Cerebellum (tissue), 4 donors: ENCODE measurements at places on chromosomes 4 and X. TPM values are rescaled to one million over a fixed set of nuclear protein-coding genes. Genes with fewer than 3 reads are reported as not detected.

- DNase-seq = no peak
These were observed 144.7 kb downstream of the QDPR start for GRCh38 chr4:17367201-17367600.

GRCh38 chr4:98343626-98344025, 82.4 kb downstream of the RAP1GDS1 start:
- DNase-seq = no peak

- DNase-seq = no peak
These were observed 73.8 kb downstream of the MTMR1 start for GRCh38 chrX:150767045-150767395.

DNA sequence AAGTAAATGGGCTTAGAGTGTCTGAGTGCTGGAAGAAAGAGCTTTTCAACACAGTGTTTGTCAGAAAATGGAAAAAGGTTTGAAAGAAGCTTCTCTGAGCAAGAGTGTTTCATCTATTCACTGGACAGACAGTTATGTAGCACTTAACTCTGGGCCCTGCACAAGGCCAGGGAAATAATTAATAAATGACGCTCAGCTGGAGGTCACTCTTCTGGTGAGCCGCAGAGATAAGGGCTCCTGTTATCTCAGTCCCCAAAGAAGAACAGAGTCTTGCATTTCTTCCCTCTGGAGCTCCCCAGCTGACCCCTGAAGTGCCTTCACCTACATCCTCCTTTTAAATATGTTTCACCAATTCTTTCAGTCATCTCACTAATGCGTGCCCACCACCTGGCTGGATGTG, 90.4 kb downstream of the SLC16A2 start:
- no peak for DNase-seq

DNA sequence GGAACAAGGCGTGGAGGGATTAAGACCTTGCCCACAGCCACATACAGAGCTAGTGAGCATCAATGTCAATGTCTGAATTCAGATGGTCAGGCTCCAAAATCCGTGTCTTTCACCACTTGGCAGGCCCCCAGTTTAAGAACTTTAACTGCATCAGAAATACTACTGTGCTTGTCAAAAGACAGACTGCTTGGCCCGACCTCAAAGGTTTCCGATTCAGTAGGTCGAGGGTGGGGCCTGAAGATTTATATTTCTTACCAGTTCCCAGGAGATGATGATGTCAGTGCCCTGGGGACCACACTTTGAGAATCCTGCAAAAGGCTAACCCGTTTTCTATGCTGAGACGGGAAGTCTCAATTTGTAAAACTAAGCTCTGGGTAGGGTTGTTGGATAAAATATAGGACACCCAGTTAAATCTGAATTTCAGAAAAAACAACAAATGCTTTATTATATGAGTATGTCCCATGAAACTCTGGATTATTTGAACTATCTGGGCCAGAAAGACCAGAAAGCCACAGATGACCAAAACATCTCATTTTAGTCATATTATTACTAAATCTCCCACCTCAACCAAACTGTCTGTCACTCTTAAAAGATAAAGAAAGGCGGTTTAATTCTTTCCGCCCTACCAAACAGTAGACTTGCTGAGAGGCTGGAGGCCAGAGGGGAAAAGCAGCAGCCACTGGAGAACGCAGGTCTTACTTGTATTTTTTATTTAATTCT, 42.7 kb downstream of the GATB start:
- no peak for DNase-seq

DNA sequence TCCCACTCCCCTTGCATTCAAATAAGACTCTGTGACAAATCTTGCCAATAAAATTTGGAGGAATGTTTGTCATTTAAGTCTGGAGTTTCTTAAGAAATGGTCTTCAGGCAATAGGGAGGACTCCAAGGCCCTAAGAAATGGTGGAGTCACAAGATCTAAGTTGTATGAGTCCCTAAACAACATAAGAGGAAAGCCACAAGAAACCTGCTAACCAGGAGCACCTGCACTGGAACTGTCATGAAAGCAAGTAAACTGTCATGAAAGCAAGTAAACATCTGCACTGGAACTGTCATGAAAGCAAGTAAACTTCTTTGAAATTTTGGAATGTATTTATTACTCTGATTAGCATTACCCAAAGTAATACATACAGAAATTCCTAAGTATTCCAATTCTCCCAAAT, 3.5 kb downstream of the CNOT6L start:
- no peak for DNase-seq

DNA sequence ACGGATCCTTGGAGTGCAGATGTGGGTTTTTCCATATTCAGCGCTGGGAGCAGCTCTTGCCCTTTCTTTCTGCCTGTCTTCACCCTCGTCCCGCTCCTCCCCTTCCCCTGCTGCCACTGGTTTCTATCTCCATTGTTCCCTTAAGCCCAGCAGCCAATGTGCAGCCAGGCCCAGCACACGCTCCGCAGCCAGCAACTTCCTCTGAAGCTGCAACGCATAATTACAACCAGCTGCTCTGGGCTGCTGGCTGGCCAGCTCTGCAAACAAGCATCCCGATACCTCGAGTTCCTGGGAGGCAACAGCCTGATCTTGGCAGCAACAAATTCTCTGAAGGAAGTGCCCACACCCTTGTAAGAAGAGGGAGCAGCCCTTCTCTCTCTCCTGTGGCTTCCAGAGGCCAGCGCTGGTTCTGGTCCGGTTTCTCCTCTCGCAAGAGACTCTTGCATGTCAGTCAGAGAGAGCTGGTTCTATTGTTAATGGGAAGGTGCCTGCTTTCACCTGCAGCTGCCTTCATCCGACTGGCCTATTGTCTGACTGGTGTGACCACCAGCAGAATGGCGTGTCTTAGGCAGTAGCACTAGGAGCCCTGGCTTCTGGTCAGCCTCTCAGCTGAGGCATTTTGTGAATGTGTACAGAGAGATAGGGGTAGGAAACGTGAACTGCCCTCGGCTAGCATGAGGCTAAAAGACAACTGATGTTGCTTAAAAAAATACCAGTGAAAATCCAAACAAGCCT, 83.8 kb upstream of the MAML3 start:
- peak; percentile 38 for DNase-seq

DNA sequence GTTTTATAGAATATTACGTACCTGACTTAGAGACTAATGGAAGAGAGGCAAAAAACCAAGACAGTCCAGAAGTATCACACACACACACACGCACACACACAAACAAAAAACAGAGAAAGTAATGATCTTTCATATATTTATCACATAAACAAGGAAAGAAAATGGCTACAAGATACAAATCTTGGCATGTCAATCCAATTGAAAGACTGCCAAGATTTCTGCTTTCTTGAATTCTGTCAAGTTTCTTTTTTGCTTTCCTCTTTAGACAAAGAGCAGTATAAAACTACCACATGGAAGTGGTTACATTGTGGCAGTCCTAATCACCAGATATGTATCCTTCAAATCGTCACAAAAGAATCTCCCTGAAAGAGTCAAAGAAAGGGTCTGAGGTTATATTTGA, 2097.4 kb upstream of the AGA start:
- no peak for DNase-seq

DNA sequence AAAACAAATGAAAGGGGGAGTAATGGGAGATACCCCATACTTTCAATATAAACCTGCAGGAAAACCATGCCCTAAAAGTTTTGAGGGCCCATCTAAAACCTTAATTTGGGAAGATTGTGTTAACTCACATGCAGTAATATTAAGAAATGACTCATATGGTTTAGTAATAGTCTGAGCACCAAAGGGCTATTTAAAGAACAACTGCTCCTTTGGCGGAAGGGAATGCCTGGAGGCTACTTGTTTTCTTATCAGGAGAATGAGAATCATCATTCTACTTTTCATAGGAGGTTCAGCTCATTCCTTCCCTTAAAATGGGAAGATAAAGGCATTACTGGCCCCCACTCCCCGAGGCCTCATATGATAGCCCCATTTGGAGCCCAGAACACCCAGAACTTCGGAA, 47.6 kb downstream of the SPIN3 start:
- DNase-seq = no peak

DNA sequence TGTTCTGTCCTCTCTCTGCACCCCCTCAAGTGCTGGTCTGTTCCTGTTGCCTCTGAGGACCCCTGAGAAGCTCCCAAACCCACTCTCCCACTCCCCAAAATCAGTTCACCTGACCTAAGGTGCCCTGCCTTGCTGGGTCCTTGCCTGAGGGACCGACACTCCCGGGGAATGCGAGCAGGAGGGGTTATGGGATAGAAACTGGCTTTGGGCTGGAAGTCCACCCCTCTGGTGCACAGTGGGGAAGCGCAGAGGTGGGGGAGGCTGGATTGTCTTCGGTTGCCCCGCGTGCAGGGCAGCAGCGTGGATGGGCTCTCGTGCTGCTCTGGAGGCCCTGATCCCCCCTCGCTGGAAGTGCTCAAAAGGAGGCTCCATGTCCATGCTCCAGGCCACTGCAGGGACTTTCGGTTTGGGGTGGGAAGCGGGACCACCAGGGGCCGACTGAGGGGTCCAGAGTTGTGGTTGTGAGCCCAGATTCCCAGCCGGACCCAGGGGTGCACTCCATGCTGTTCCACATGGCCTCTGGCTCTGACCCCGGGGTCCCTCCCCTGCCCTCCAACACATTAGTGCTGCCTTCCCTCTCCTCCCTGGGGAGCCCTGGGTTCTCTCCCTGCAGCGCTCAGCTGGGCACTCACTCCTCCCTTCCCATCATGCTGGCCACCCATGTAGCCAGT, 7.6 kb downstream of the SORCS2 start:
- DNase-seq = no peak

DNA sequence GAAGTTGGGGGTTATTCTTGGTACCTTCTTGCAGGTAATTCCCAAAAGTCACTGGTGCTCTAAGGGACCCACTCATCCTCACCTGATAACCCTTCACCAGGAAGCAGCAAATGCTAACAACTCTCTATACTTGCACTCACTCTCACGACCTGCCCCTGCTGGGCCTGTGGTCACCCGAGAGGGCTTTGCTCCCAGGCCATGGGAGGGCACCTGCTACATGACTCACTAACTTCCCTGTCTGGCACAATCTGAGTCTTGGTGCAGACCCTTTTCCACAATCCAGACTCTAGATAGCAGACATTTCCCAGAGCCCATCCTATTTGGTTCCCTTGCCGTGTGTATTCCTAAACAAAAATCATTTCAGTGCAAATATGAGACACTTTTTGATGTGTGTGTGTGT, 403.8 kb upstream of the FAT1 start:
- no peak for DNase-seq

DNA sequence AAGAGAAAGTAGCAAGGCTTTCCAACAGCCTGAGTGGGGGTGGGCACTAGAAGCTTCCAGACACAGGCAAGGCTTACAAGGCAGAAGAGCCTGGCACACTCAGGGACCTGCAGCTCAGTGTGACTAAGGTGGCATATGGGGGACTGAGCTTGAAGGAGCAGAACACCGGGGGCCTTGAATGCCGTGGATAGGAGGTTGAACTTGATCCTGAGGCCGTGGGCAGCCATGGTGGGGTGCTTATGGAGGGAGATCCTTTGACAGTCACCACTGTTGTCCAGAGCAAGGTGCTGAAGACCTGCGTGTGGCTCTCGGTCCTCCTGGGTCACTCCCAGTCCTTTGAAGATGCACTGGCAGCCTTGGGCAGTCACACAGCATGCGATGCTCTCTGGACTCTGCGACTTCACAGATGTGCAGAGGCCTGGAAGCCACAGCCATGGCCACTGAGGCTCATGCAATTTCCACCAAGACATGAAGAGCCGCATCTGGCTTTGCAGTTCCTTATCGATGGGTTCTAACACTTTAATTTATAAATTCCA, 18.3 kb downstream of the C4orf50 start:
- DNase-seq = no peak

GRCh38 chrX:78333521-78333920, 6.1 kb upstream of the CYSLTR1 start:
- no peak for DNase-seq

DNA sequence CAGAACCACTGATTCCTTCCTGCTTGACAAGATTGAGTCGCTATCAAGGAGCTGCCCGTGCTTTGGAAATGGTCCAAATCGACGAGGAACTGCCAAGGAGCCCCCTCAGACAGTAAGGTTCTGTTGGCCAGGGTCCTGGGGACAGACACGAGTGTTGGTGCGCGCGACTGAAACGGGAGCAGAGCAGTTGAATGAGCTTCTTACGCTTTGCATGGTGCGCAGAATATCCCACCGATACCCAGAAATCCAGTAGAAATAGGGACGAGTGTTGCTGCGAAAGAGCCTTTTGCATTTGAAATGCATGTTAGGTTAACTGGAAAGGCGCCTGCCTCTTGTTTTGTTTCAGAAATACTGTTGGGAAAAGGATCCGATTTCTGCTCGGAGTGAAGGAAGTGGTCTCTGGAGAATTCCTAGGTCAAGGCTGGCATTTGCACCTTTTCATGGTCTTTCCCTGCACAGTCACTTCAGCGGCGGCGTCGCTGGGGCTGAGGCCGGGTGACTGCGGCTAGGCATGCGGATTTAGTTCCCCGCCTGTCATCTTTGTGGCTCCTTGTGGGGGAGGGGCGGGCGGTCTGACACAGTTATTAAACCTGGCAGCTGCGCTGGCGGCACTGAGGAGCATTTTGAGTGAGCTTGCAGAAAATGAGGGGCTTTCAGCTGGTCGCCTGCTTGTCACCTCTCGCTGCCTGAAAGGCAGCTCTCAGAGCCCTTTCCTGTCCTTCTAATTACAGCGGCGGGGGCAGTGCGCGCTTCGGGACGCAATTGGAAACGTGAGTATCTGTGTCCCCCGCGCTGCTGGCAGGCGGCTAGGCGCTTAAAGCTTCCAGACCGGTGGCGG, 51.5 kb upstream of the TRIM2 start:
- DNase-seq = peak; percentile 42

- DNase-seq = no peak
These were observed 18.0 kb downstream of the FAM184B start for GRCh38 chr4:17763416-17763815.

GRCh38 chr4:76301068-76301774, 5.3 kb upstream of the STBD1 start:
- DNase-seq = no peak

- DNase-seq = no peak
These were observed 41.9 kb downstream of the CNGA1 start for GRCh38 chr4:47974566-47974965.

SAT1 gene
- 56.0 TPM for total RNA-seq

SHROOM2 gene
- total RNA-seq = 22.5 TPM

GPR173 gene
- total RNA-seq = 21.7 TPM

CT45A2 gene
- not detected for total RNA-seq

PNMA5 gene
- total RNA-seq = 0.82 TPM

MAGEA9B gene
- total RNA-seq = not detected

DNASE1L1 gene
- 5.1 TPM for total RNA-seq

TLR8 gene
- 0.27 TPM for total RNA-seq

GPRASP2 gene
- total RNA-seq = 47.5 TPM
